Left renal cortex interstitium (tissue), 4 donors: ENCODE measurements at places on chromosomes 3 and 15.

DNA sequence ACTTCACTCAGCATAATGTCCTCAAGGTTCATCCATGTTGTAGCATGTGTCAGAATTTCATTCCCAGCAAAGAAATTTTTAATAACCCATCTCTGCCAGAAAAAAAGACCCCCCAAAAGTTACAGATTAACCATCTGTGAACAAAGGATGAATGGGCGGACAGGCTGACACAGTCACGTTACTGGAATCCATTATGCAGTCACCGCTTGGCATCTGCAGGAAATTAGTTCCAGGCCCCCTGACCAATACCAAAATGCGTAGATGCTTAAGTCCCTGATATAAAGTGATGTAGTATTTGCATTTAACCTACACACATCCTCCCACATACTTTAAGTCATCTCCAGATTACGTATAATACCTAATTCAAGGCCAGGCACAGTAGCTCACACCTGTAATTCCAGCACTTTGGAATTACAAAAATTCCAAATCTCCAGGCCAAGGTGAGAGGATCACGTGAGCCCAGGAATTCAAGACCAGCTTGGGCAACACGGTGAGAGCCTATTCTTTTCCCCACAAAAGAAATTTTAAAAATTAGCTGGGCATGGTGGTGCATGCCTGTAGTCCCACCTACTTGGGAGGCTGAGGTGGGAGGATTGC is 1.5 kb upstream of the SLC12A8 start:
- DNase-seq: no peak

DNA sequence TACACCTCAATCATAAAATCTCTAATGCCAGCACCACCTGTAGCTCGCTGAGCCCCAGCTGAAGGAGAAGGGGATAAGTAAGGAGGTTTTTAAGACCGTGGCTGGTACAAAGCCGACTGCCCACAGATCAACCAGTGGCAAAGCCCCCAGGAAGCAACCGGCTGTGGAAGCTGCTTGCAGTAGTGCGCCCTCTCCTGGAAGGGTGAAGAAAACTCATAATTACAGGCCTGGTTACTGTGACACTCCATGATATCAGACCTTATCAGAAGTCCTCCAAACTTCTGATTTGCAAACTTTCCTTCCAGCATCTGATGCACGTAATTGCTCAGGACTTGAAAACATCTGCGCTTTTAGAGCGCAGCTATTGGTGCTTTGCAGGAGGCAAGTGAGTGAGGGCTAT is 63.1 kb upstream of the MCTP2 start:
- DNase-seq: no peak

GRCh38 chr3:111366515-111366914 is 175.5 kb upstream of the CD96 start:
- no peak for DNase-seq

- no peak for DNase-seq
Observed at GRCh38 chr3:14262212-14262611, 83.6 kb downstream of the LSM3 start.

DNA sequence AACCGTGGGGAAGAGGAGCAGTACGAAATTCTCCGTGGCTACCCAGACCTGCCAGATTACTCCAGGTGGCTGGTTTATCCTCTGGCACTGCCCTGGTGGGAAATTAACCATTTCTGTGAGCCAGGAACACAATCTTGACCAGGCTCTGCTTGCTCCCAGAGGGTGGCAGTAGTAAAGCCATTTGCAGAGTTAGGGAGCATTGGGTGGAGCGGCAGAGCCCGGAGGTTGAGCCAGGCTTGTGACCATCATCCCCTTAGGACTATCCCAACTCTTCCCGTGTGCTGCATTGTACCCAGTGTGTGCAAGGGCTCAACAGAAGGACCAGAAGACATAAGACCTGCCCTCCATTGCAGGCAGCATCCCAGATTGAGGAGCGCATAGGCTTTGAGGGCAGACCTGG is 5.3 kb downstream of the KNG1 start:
- no peak for DNase-seq

GRCh38 chr15:100043068-100043641 is 298.6 kb downstream of the ADAMTS17 start:
- no peak for DNase-seq

DNA sequence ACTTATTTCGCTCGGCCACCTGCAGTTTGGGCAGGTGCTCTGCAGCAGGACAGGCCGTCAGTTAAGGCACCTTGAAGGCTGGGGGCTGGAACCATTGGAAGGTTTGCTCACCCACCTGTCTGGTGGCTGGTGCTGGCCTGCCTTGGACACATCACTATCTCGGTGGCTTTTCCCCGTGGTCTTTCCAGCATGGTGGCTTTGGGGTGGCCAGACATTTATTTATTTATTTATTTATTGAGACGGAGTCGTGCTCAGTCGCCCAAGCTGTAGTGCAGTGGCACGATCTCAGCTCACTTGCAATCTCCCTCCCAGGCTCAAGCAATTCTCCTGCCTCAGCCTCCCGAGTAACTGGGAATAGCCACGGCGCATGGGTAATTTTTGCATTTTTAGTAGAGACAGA is 11.7 kb downstream of the ISG20 start:
- no peak for DNase-seq

GRCh38 chr3:113269661-113270060 is 58.3 kb downstream of the BOC start:
- no peak for DNase-seq

GRCh38 chr3:73746623-73747022 is 121.9 kb upstream of the PDZRN3 start:
- DNase-seq: no peak

DNA sequence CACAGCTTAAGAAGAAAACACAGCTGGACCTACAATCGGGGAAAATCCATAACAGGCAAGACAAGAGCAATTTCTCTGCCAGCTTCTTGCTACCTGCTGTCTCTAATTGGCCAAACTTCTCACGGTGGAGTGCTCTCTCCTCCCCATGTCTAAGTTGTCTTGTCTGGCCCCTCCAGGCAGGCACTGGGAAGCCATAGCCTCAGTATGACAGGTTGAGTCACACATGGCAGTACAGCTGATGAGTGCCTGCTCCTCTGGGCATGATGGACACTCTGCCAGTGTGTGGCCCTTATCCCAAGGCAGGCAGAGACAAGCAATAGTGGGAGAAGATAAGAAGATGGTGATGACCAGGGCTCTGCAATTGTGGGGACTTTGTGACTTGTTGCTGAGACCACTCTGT is 551.8 kb downstream of the DIPK2A start:
- DNase-seq: no peak

GRCh38 chr3:179544981-179545645 is 17.6 kb upstream of the ACTL6A start:
- DNase-seq: no peak

GRCh38 chr3:16388850-16389441 is 123.9 kb downstream of the OXNAD1 start:
- peak; percentile 72 for DNase-seq

GRCh38 chr15:71251584-71252043 is 136.3 kb downstream of the THSD4 start:
- no peak for DNase-seq

DNA sequence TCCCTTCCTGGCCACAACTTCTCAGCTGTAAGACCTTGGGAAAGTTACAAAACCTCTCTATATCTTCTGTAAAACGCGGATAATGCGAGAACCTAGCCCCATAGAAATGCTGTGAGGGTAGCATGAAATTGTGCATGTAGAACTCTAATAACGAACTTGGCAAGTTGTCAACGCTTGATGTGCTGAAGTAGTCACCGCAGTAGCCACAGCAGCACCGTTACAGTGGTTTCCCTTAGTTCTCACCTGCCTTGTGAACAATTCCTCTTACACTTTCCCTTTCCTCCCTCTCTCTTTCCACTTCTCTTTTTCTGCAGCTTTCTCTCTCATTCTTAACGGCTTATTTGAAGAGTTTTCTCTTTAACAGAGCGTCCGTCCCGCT is 447 bp upstream of the SHQ1 start:
- no peak for DNase-seq

GRCh38 chr3:124115956-124116355 is 124.0 kb upstream of the ROPN1 start:
- DNase-seq: no peak

DNA sequence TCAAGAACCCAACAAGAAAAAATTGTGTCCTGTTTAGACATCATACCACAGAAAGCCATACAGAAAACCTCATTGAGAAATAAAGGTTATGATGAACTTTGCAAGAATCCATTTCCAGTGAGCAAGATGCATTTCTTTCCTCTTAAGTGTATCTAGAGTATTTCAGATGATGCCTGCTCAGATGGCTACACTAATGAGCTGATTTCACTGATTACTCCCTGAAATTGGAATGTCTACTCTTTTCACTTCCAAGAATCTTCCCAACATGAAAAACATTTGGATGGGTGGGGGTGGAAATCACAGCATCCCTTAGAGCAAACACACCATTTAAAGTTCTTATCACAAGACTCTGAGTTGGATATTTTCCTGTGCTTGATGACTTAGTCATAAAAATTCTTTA is 41.4 kb upstream of the IL12A start:
- DNase-seq: no peak

DNA sequence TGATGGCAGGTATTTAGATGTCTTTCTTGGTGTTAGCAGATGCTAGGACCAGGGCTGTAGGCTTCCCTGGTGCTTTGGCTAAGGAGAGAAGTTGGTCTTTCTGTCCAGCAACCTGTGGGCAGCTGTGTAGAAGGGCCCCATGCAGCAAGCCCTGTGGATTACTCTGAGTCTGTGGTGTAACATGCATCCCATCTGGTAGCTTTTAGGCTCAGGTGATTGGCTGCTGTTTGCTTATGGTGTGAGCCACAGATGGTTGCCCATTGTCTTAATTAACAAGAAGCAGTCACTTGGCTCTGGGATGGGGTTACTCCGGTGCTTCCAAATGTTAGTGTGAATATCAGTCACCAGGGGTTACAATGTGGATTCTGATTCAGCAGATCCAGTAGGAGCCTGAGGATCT is 368.6 kb upstream of the C2CD4B start:
- no peak for DNase-seq

- no peak for DNase-seq
Observed at GRCh38 chr3:129382366-129382765, 46.1 kb downstream of the EFCAB12 start.

DNA sequence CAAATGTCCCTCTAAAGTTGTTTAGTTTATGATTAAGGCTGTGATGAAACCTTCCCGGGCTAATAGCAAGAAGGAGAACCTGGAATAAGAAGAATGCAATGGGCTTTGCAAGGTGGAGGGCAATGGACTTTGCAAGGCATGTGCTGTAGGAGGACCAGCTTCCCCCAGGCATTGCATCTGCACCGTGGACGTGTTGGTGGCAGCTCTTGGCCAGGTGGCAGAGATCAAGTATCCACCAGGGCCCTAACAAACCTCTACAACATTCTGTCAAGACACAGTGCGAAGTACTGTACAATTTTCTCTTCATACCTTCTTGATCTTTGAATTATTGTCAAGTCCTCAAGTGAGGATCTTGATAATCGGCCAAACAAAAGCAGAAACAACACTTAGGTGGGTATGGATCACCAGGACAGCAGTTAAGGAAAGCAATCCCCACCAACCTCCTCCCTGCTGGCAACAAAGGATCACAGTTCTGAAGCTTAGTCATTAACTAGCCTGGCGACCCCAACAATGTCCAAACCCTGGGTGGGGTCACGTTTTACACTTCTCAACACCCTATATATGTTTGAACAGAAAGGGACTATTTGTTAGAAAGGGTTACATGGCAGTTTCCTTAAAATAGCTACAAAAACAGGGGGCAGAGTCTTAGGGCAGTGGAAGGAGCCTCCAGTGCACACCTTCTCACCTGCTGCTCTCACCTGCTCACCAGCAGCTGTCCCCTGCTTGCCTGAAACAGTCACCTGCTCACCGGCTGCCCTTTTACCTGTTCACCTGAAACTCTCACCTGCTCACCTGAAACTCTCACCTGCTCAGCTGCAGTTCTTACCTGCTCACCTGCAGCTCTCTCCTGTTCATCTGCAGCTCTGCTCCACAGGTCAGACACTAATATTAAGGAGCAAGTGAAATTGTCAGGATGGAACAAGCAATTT is 137.9 kb upstream of the LIPC start:
- DNase-seq: no peak

GRCh38 chr15:30923429-30923828 is 19.7 kb downstream of the FAN1 start:
- DNase-seq: no peak

DNA sequence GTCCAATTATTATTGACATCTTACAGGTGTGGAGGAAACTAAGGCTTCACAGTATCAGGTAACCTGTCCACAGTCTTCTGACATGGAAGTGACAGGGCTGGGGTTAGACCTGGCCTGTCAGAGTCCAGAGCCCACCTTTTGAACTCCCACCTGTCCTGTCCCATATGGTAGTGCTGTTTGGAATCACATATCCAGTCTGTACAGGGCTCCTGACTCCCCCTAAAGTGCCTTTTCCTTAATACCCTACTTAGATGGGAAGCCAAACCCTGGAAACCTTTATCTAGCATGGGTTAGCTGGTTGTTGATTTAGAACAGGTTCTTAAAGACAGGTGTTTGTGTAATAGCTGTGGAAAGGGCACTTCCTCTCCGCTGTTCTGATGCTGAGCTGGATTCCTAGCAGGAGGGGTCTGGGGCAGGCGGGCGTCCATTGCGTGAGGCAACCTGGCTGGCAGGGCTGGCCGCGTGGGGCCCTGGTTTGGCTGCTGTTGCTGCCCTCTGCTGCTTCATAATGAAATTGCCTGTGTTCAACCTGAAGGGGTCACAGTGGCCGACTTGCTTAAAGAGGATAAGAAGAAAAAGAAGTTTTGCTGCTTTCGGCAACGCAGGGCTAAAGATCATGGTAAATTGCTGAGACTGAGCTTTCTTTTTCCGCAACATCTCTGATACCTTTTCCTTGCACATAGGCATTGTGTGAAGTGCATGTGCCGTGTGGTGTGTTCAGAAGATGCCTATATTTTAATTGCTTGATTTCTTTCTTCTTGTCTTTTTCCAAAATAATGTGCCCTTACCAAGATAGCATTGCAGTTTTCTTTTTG is 136.2 kb downstream of the CHDH start:
- peak; percentile 48 for DNase-seq

GRCh38 chr15:56616551-56616950 is 116.8 kb downstream of the ZNF280D start:
- DNase-seq: no peak

DNA sequence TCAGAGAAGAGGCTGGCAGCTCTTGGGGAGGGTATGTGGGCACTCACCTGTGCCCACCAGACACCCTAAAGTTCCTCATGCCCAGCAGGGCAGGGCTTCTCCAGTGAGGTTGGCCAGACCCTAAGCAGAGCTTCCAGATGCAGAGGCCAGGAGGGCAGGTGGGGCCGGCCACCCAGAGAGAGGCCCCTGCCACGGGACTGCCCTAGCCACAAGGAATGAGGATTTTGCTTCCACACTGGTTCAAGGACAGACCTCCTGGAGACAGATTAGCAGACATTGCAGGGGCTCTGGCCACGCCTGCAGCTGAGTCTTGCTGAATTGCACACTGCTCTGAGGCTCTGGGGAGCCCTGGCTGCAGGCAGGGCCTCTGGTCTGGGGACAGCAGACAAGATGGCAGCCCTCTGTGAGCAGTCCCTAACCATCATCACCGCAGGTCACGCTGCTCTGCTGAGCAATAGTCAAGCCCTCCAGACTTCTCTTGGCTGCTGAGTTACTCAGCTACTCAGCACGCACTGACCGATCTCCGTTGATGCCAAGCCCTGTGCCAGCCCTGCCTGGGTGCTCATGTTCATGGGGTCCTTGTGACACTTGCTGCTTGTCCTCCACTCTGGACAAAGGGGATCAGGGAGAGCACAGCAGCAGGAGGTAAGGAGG is 117.4 kb upstream of the ABHD17C start:
- no peak for DNase-seq
